GM13976 (cell line): ENCODE measurements at places on chromosomes 7 and 10.

- DNase-seq, result no peak
These were observed 31.7 kb upstream of the C7orf33 start for GRCh38 chr7:148558914-148559313.

DNA sequence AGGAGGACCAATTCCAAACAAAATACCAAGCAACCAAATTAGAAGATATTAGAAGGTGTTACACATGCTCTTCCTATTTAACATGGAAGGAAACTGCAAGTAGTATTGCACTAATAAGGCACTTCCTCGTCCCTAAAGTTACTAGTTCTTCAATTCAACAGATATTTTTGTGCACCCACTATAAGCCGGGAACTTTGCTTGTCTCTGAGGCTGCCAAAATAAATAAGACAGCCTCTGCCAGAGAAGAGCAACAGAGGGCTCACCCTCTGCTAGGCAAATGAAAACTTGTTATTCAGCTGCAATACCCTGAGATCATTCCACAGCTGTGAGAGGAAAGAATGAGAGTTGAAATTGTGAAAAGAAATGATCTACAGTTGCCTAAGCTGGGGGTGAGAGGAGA is 37.4 kb upstream of the GSAP start:
- no peak for DNase-seq

DNA sequence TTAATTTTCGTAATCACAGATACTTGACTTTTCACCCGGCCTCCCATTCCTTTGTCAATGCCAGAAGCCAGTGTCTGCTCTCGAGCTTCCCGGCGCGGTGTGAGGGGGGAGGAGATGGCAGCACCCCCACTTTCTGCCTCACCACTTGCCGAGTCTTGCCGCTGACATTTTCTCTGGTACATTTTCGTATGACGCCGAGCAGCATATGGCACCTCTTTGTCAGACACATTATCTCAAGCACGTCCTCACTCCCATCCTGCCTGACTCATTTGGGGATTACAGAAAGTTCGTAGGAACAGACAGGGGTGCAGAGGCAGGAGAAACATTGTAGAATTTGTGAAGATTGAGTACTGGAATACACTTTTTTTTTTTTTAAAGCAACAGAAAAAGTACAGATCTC is 60.8 kb upstream of the SORCS3 start:
- DNase-seq, result no peak

DNA sequence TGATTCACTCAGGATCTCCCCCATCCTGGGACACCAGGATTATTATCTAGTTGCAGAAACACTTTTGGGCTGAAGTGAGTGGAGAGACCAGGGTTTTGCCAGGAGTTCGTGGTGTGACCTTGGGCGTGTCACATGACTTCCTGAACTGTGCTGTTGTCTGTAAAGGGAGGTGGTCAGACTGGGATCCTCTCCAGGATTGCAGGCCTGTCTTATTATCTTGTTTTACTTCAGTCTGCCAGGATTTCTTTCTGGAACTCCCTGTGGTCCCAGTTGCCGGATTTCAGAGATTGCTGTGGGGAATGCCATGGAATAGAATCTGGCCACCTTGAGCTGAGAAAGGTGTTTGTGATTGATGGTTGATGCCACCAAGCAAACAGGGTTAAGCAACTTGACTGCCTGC is 35.8 kb downstream of the CRCP start:
- no peak for DNase-seq

- DNase-seq, result no peak
These were observed 171.3 kb downstream of the MAGI2 start for GRCh38 chr7:79282070-79282694.

GRCh38 chr10:92203919-92204623 is 86.8 kb downstream of the CPEB3 start:
- DNase-seq, result no peak

GRCh38 chr10:8840356-8840755 is 785.9 kb downstream of the GATA3 start:
- DNase-seq, result no peak

DNA sequence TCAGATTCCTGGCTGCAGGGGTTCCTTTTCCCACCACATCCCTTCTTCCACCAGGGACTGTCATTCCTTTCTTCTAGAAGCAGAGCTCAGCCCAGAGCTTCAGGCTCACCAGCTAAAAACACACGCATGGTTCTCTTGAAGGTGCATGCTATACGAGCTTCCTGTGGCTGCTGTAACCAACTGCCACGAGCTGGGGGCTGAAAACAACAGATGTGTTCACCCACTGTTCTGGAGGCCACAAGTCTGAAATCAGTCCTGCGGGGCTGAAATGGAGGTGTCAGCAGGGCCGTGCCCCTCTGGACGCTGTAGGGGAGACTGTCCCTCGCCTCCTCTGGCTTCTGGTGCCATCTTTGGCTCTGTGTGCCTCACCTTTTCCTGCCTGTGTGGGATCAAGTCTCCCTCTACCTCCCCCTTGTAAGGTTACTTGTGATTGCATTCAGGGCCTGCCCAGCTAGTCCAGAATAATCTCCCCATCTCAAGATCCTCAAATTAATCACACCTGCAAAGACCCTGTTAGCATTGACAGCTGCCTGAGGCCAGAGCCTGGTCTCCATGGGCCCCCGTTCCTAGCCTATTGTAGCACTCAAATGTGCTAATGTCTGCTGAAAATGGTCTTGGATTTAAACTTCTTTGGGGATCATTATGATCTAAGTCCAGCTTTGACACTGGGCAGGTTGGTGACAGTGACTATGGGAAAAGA is 13.7 kb downstream of the RAB19 start:
- DNase-seq, result no peak

DNA sequence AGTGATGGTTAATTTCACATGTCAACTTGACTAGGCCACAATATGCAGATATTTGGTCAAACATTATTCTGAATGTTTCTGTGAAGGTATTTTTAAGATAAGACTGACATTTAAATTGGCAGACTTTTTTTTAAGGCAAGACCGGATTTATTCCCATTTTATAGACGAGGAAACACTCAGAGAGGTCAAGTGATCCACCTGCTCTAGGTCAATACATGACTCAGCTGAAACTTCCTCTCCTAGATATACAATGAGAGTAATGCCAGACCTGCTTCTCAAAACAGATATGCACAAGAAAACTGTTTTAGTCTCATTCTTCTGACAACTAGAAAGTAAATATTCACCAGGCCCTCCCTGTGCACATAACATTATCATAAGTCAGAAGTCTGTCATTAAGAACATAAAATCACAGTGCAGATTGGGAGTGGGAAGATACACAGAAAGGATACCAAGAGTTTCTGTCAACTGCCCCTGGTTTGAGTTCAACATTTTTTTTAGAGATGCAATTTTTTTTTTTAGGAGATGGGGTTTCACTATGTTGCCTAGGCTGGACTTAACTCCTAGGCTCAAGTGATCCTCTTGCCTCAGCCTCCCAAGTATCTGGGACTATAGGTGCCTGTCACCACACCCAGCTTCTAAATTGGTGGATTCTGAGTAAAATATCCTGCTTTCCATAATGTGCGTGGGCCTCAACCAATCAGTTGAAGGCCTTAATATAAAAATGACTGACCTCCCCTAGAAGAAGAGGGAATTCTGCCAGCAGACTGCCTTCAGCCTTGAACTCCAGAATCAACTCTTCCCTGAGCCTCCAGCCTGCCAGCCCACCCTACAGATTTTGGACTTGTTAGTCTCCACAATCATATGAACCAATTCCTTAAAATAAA is 121.4 kb downstream of the ZFAND4 start:
- DNase-seq, result no peak

- no peak for DNase-seq
These were observed 213.9 kb downstream of the BAMBI start for GRCh38 chr10:28891058-28891713.

GRCh38 chr10:74071157-74071556 is 73.2 kb downstream of the VCL start:
- DNase-seq, result no peak

GRCh38 chr7:10412422-10413019 is 561.2 kb upstream of the PHF14 start:
- DNase-seq, result peak; percentile 21

DNA sequence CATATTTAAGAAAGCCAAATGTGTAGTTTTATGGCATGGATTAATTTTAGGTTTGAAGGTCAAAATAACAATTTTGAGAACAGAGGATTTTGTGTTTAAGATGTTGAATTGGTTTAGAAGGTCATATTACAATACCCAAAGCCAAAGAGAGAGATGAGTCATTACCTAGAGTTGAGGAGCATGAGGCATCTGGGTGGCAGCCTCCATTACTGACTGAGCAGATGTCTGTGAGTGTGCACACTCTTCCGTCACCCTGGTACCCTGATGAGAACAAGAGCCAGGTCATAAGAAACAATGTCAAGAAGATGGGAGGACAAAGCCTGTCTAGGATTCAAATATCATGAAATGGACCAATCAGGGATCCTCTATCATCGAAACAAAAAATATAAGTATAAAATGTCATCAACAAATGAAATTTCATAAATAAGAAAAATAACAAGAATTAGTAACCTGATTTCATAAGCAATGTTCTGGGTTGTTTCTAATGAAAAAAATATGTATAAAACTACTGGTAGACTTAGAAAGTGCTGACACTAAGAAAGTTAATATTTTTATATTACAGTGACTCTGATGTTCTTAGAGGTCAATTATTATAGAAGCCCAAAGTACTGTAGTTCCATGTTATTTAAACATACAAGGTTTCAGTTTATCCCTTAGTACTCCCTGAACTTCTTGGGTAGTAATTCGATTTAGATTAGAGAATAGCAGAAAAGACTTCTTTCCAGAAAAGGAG is 20.0 kb downstream of the CUBN start:
- DNase-seq, result no peak

GRCh38 chr10:58885686-58886345 is 290.6 kb upstream of the PHYHIPL start:
- no peak for DNase-seq

DNA sequence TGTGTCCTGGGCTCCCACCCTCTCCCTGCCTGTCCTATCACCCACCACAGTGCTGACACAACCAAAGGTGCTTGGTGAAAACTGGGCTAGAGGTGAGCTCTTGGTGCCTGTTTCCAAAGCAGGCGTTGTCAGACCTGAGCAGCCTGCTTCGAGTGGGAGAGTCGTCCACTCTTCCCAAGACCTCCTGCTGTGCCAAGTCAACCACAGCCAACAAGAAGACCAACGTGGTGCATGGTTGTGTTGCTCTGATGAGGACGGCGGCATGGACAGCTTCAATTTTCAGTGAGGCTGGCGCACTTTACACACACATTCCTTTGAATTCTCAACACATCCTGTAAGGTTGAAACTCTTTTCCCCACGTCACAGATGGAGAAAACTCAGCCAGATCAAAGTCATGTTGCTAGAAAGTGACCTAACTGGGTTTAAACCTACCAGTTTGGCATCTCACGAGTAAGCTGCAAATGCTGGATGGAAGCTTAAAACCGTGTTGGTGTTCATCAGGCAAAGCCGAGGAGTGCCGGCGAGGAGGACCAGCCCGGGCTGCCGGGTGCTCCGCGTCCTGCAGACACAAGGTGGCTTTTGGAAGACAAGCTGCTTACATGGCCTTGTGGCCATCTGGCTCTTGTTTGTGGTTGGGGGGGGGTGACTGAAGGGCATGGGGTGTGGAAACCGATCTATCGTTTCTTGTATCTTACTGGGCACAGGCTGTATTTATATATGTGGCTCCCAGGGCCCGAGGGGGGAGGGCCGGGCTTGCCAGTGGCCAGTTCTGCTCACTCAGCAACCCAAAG is 39.3 kb downstream of the INSIG1 start:
- DNase-seq, result no peak

DNA sequence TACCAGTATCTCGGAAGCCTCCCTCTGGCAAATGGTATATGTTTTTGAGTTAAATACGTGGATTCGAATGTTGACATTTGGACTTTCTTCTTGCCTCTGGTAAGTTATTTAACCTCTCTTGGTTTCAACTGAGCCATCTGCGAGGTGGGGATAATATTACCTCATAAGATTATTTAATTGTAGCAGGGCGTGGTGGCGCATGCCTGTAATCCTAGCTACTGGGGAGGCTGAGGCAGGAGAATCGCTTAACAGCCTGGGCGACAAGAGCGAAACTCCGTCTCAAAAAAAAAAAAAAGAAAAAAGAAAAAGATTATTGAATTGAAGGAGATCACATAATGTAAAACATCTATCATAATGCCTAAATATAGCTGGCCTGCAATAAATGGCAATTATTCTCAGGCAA is 396 bp upstream of the TAF5 start:
- no peak for DNase-seq

GRCh38 chr7:25575634-25576033 is 347.3 kb upstream of the NPVF start:
- no peak for DNase-seq

GRCh38 chr7:22696541-22697228 is 30.3 kb upstream of the IL6 start:
- DNase-seq, result no peak

DNA sequence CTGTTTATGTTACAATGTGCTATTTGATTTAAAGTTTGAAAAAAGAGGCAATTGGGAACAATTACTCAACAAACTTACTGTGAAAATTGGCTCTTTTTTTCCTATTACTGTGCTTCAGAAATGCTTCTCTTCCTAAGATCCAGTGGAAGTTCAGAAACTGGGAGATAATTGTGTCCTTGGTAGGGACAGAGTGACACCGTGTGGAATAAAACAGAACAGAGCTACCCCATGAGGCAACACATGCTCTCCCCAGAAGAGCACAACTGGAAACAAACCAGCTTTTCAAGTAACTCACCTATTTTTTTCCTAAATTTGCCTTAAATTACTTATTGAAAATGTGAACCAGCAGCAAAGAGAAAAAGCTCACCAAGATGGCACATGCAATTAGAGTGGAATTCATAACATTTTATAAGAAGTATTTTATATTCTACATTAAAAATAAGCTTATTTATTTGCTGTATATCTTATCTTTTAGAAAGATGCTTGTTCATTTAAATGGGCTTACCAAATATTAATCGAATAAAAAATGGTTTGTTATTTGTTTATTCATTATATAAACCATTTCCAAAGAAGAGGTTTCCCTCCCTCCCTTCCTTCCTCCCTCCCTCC is 346.1 kb upstream of the ANKRD30A start:
- no peak for DNase-seq

- DNase-seq, result peak; percentile 55
These were observed 29.9 kb upstream of the HNRNPH3 start for GRCh38 chr10:68301790-68302502.

DNA sequence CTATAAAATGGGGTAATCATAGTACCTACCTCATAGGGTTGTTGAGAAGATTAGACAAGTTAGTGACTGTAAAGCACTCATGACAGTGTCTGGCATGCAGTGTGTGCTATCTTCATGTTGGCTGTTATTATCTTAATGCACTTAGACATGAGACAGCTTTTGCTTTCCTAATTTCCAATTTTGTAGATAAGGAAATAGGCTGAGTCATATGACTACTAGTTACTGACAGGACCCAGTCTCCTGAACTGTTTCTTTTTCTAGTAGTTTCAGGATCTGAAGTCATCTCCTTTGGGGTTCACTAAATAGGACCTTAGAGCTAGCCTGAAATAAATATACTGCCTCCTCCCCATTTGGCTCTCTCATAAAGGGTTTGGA is 74.2 kb downstream of the SNX10 start:
- no peak for DNase-seq
